ENCODE measurements at places on chromosomes 7 and 10. TPM values are rescaled to one million over a fixed set of nuclear protein-coding genes. Genes with fewer than 3 reads are reported as not detected.

Gene PRKG1
- total RNA-seq: 23.0 TPM

- no peaks in the 10 kb centered on the region for H3K36me3 ChIP-seq
- no peak for DNase-seq
- no peaks in the 10 kb centered on the region for H3K27me3 ChIP-seq
- no peak overlapping the region for H3K27ac ChIP-seq
- no peaks in the 10 kb centered on the region for H3K4me1 ChIP-seq
Observed at GRCh38 chr10:59354434-59354833, 7.9 kb downstream of the FAM13C start.

- no peaks in the 10 kb centered on the region for H3K27me3 ChIP-seq
- H3K4me3 ChIP-seq: no peak overlapping the region
- peaks cover 8% of the 10 kb centered on the region for H3K36me3 ChIP-seq
Observed at GRCh38 chr10:127064474-127064873, 131.9 kb downstream of the INSYN2A start.

- no peak overlapping the region for H3K4me3 ChIP-seq
- H3K36me3 ChIP-seq: no peaks in the 10 kb centered on the region
- no peak for DNase-seq
- H3K27ac ChIP-seq: no peak overlapping the region
- H3K4me1 ChIP-seq: no peaks in the 10 kb centered on the region
- H3K27me3 ChIP-seq: no peaks in the 10 kb centered on the region
Observed at GRCh38 chr7:48183370-48183743, 12.1 kb downstream of the ABCA13 start.

Data from upper lobe of left lung (tissue), 6 donors.